ENCODE measurements at places on chromosomes 12 and 14.

GRCh38 chr12:49092086-49092815 lies 2.4 kb downstream of the DHH start:
- peak; percentile 68 for DNase-seq

DNA sequence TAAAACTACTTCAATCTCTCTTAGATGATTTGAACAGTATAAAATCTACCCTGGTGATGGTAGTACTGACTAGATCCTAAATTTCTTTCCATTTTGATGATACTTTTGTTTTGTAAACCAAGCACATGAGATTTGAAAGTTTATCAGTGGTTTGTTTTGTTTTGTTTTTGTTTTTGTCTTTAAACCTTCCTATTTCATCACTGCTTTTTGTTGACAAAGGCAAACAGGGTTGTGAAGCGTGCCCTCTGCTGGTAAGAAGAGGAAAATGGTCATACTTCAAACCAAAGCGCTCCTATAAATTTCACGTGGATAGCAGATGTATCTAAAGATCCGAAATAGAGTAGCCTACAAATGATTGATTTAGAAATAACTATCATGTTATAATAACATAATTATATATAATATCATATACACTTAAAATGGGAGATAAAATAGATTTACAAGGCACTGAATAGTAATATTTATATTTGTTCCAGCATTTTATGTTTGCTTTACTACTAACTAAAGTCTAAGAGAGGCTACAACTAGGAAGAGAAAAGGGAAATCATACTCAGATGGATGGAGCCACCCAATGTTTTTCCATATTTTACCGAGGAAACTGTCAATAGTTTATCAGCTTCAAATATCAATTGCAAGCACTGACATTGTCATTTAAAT lies 254.0 kb upstream of the USP15 start:
- peak; percentile 40 for DNase-seq

GRCh38 chr12:72133497-72134055 lies 138.6 kb upstream of the TRHDE start:
- DNase-seq: no peak

GRCh38 chr14:86055512-86056075 lies 525.6 kb downstream of the FLRT2 start:
- DNase-seq: peak; percentile 7

DNA sequence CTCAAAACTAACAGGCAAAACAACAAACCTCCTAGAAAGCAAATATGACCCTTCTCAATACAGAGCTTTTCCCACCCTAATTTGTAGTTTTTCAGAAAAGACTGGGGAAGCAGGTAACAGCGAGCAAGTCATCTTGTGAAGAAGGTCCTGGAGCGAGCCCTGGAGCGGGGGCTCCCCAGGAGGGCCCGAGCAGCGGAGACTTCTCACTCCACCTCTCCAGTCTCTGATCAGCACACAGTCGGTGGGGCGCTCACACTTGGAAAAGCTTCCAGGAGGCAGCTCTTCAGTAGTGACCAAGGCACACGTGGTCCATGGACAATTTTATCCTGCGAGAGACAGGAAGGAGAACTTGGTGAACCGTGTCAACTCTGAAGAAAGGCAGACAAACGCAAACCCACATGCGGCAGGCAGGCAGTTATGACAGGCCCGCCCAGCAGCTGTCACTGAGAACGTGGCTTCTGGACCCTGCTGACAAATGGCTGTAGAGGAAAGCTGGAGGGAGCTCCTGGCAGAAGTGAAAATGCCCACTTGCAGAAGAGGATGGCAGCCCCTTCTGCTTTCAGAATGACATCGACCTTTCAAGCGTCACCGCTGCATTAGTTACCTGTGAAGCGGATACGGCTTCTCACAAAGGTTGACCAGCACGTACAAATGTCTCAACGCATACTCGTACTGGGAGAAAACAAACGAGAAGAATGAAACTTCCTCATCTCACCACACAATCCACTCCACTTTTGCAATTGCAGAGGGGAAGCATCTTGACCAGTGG lies 44.2 kb downstream of the LGMN start:
- no peak for DNase-seq

DNA sequence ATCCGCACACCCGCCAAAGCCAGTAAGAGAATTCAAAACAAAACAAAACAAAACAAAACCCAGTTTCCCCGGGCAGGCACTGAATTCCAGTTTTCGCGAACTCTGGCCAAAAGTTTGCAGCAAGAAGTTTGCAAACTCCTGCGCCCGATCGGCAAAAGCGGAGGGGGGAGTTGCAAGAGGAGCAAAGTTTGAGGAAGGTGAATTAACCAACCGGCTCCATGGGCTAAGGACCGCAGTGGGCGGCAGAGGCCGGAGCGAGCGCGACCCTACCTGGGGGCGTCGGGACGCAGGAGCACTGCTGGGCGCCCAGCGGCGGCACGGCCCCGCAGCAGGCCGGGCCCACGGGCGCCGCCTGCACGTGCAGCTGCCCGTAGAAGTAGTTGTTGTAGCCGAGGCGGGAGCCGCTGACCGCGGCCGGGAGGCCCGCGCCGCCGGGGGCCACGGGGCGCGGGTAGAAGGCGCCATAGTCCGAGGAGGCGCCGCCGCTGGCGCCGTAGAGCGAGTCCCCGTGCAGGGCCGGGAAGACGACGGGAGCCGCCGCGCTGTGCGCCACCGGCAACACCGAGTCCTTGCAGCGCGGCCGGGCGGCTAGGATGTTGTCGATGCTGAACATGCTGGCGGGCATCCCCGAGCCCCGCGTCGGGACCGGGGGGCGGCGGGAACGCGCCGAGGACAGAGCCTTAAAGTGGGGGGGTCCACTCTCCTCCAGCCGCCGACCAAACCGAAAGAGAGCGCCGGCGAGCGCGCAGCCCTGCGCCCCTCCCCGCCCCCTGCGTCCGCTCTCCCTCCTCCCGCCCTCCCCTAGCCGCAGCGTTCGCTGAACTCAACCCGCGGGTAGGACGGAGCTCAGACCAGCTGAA lies at the start of gene GSC:
TSS of gene GSC (minus strand) at position 723 of the 860 bp plus-strand sequence. CDS start at position 625, 98 bp downstream.
- peak; percentile 50 for DNase-seq

GRCh38 chr12:115335594-115335993 lies 651.6 kb upstream of the TBX3 start:
- no peak for DNase-seq

GRCh38 chr14:24692382-24693352 lies 58.7 kb upstream of the GZMB start:
- no peak for DNase-seq

DNA sequence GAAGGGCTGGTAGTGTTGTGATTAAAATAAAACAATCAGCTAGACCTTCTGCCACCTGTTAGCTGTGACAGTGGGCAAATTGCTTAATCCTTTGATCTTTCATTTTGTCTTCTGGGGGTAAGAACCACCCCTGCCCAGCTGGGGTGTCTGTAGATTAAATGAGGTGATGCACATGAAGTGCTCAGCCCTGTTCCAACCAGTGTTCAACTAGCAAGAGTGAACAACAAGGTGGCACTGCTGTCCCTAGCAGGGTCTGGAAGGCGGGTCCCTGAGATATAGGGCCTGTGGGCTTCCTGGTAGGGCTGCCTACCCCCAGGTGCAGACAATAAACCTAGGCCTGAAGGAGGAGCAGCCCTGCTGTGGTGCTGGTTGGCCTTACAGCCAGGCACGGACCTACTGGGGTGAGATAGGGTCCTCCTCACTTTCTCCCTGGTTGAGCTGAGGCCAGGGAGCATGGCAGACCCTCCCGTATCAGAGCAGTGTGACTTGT lies 60.6 kb downstream of the ARL6IP4 start:
- DNase-seq: no peak

DNA sequence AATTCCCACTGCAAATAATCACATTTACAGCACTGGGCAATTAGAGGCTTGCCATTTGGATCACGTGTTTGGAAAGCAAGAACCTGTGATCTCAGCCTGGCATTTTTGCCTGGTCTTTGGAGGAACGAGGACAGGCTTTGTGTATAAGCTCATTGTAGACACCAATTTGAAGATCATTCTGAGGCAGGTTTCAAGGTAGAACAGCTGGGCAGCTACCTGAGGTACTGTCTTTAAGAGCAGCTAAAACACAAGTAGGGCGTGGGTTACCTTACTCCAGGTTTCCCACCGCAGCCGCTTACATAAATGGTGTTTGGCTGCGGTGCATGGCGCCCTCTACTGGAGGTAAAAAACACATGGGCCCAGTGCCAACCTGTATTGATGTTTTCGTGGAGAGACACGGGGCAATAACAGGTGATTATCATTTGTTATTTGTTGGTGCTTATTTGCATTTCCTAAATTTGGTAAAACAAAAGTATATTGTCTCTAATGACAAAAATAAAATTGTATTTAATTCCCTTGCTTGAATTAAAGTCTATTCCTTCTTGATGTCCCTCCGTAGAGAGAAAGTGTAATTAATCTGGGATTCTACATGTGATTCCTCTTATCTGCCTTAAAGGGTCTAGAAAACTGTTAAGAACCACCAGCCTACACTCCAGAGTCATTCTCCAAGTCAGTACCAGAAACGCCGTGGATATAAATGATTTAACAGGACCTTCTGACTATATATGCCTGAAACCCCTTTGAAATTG lies 69.7 kb downstream of the SVOP start:
- peak; percentile 48 for DNase-seq

- DNase-seq: no peak
Measured at GRCh38 chr12:71702590-71702989, 16.7 kb downstream of the TMEM19 start.

DNA sequence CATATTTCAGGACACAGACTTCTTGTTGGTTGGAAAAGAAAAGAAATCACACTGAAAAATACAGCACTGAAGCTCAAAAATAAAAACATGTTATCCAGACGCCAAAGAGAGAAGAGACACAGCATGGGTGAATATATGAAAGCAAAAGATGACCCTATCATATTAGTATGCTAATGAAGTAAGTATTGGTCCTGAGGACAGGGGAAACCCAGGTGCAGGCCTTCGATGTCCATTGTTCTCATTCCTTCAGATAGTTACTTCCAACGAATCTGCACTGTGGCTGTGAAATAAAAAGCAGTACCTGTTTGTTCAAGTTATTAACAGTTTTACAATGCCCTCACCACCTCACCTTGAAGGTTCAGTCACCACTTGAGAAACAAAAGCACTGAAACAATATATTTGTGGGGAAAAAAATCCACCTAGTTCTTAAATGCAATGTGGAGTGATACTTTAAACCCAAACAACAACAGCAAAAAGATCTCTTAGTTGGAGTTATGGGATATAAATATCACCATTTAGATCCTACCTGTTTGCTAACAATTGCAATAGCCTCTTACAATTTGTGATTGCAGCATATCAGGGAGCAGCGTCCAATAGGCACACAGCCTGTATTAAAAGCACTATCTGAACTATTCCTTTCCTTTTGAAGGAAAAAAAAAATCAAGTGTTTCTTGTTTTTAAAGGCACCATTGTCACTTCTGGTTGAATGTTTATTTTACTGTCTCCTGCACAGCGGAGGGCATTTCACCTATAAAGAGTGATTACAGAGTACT lies 188.1 kb downstream of the BCAT1 start:
- DNase-seq: no peak

DNA sequence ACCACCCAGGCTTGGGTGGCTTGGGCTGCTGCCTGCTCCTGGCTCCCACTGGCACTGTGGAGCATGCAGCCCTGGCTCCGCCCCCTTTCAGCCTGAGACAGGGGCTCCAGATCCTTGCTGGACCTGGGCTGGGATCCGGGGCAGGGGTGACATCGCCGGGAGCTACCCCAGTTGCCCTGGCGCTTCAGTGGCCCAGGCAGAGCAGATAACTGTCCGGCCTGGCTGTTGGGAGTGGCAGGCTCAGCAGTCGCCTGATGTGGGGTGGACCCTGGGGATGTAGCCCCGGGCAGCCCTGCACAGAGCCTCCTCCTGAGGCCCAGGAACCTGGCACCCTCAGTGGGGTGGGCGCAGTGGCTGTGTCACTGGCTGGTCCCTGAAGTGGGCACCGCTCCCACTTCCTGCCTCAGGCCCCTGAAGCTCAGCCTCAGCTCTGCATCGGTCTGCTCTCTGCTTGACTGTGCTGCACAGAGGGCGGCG lies 57.9 kb downstream of the FUT8 start:
- no peak for DNase-seq

DNA sequence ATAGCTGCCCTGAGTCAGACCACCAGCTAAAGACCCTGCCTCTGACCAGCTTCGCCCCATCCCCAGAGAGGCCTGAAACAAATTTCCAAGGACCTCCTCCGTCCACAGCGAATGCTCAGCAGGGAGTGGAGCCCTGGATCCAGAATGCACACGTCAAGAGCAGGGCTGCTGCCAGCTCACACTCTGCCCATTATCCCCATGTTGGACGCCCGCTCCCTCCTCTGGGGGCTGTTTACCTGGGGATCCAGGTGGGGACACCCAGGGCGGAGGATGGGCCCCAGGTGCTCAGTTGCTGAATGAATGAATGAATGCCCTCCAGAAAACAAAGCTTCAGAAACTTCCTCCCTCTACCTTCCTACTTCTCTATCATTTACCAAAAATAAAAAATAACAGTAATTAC lies 18.1 kb downstream of the BCL11B start:
- no peak for DNase-seq

DNA sequence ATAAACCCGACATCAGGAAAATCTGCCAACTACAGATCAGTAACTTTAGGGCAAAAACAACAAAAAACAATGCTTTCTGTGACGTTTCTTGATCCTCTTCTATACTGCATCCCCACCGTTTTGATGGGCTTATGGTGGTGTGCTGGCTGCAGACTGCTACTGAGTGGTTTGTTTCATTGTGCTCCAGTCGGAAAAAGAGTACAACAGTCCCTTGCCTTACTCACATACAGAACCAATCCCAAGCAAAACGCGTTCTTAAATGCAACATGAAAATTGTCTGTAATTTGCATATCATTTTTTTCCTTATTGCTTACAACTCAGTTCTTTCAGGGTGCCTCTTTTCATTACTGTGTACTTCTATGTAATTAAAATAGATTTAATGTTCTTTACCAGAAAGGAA lies 2.3 kb downstream of the ETV6 start:
- DNase-seq: peak; percentile 28

GRCh38 chr14:95040708-95041476 lies 116.4 kb downstream of the DICER1 start:
- DNase-seq: no peak

- DNase-seq: no peak
Measured at GRCh38 chr12:59294221-59294620, 301.6 kb upstream of the SLC16A7 start.

DNA sequence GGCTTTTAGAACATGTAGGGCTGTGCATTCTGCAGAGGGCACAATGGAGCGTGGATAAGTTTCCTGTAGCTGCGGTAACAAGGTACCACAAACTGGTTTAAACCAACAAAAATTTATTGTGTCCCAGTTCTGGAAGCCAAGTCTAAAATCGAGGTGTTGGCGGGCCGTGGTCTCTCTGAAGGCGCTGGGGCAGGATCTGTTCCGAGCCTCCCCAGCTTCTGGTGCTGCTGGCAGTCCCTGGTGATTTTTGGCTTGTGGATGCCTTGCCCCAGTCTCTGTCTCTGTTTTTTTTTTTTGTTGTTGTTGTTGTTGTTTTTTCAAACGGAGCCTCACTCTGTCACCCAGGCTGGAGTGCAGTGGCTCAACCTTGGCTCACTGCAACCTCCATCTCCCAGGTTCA lies 77.5 kb downstream of the ACACB start:
- DNase-seq: no peak

Measured in HAP-1 (cell line).